Stimulated activated CD8-positive, alpha-beta memory T cell treated with anti-CD3 and anti-CD28 coated beads, Interleukin-15, amount 100 ng/mL, for 1 hour (primary cell): ENCODE measurements at places on chromosomes 1 and 21.
A peak's percentile ranks its signal among the peaks of the same experiment; 100 is the strongest.

DNA sequence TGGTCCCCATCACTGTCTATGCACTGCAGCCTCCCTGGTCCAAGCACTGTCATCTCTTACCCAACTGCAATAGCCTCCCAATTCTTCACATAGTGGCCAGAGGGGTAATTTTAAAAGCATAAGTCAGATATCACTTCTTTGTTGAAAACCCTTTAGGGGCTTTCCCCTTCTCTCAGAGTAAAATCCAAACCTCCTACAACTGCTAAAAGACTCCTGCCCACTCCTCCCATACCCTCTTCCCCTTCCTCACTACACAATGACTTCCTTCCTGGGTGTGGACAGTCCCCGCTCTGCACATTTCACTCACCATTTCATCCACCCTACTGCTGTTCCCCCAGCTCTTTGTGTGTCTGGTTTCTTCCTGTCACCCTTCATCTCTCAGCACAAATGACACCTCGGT, 8.3 kb downstream of the MCOLN2 start:
- no peak for DNase-seq

DNA sequence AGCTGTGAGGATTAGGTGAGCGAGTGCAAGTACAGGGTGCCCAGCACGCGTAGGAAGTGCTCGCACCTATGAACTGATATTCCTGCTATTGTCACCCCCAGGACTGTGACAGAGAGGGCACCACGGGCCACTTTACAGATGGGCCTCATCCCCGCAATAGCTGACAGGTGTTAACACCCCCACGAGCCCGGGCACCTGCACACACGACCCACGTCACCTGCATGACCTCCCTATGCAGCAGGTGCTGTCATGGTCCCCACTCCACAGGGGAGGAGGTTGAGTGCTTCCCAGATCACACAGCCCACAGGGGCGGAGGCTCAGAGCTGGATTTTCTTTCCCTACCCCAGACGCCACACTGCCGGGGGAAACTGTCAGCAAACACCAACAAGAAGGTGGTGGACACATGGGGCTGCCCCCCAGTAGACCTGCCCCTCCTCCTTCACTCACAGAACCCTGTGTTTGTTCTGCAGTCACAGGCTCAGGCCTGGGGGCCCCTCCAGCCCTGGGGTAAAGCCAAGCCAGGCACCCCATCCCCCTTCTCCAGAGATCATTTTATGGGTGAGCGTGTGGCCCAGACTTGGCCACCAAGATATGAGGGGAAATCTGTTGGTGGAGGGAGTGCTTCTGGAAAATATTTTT, 465.5 kb downstream of the MATN1 start:
- DNase-seq, result no peak

DNA sequence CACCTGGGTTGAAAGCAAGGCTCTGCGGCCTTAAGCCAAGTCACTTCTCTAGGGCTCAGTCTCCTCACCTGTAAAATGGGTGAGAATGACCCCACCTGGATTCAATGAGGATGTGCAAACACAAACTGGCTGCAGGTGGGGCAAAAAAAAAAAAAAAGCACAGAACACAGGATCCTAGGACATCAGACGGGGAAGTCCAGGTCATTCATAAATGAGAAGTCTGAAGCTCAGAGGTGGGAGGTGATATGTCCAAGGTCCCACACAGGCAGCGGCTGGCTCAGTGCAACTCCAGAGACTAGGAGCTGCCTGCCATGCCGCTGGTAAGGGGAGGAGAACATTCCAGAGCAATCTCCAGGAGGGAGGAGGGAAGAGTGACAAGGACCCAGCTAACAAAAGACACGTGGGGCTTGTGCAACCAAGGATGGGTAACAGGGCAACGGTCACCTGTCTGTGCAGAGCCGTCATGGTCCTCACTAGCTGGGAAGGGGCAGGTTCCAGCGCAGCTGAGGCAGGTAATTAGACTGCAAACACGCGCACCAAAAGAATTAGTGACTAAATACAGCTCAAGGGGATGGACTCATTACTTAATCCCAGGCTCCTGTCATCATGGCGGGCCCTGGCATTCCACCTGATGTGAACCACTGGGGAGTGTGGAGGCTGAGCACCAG, 19.5 kb downstream of the IFFO2 start:
- DNase-seq, result no peak

DNA sequence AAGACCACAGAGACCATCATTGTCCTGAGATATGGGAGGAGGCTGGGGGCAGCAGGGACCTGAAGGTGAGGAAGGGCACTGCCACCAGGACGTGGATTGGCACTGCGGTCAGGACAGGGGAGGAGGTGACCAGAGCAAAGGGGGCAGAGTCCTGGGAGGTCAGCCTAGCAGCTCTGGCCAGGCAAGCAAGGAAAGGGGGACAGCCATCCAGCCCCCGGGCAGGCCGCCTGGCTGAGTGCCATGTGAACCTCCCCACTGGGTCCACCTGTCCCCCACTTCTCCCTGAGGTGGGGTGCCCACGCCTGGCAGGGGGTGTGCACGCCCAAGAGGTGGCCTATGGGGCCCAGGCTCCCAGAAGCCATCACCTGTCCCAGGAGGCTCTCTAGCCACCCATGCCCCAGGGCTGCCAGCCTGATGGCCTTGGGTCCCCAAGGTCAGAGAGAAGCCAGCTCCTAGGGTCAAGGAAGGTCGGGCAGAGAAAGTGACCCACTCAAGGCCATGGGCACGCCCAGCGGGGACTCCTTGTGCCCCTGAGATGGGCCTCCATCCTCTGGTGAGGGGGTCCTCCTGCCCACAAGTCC, 17.6 kb upstream of the PTTG1IP start:
- DNase-seq, result no peak

DNA sequence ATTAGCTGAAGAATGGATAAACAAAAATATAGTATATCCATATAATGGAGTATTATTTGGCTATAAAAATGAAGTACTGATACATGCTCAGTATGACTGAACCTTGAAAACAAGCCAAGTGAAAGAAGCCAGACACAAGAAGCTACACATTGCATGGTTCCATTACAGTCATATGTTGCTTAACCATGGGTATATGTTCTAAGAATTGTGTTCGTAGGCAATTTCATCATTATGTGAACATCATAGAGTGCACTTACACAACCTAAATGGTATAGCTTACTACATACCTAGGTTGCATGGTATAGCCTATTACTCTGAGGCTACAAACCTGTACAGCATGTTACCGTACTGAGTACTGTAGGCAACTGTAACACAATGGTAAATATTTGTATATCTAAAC, 28.6 kb upstream of the FCAMR start:
- DNase-seq, result no peak

GRCh38 chr1:111990026-111990877, 784 bp upstream of the KCND3 start:
- no peak for DNase-seq

GRCh38 chr1:114100148-114100547, 53.5 kb downstream of the SYT6 start:
- DNase-seq, result no peak

GRCh38 chr1:48245106-48245505, 22.6 kb downstream of the SLC5A9 start:
- no peak for DNase-seq

- no peak for DNase-seq
Measured at GRCh38 chr1:202081992-202082391, 40.7 kb upstream of the GPR37L1 start.

- DNase-seq, result peak; percentile 32
Measured at GRCh38 chr1:53485478-53486394, 26.5 kb downstream of the DMRTB1 start.

GRCh38 chr1:8219530-8219929, 98.4 kb upstream of the SLC45A1 start:
- no peak for DNase-seq

DNA sequence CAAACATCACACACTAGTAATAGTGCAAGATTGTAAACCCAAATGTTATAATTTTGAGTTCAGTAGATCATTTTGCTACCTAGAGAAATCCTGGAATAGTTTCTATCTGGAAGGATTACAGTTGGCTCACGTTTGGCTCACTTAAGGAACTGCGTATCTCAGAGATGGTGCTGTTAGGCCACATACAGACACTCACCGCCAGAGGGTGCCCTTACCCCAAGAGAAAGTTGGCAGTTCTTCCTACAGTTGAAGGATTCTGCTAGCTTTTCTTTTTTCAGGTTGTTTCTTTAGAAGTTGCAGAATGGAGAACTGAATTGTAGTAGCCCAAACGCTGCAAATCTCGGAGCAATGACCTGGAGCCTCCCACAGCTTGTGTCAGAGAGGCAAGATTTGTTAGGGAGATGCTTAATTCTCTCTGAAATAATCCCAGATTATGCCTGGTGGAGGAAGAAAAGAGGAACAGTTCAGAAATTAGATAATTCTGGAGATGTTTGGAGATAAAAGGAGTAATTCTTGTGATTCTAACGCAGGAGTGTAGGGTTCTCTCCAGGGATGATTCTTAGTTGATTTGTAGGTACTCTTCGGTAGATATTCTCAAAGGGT, 87.9 kb upstream of the PAPPA2 start:
- DNase-seq, result peak; percentile 20

- DNase-seq, result no peak
Measured at GRCh38 chr1:93628681-93629080, 53.0 kb downstream of the BCAR3 start.

- no peak for DNase-seq
Measured at GRCh38 chr1:112614460-112615065, 4.4 kb downstream of the ST7L start.

DNA sequence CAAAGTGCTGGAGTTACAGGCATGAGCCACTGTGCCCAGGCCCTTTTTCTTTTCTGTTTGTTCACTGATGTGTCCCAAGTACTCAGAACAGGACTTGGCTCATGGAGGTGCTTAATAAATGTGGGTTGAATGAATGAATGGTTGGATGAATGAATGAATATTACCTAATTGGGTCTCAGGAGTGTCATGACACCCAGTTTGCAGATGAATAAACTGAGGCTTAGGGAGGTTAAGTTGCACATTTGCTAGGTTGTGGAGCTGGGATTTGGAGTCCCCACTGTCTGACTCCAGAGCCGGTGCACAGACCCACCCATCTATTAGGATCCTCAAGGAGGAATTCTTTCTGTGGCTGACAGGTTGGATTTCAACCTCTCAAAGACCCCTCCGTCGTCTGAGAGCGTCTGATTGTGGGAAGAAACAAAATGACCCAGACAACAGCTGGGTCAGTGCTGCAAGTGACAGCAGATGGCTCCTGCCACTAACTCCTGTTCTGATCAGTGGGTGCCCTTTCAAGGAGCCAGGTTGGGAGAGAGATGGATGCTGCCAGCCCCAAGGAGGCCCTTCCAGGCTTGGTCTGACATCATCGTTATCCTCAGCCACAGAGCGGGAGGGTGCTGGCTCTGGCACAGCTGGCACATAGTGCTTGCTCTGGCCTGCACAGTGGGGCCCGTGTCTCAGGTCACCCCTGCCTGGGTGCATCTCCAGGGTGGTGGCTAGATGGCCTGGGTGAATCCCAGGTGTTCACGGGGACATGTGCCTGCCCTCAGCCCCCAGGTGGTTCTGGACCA, 24.2 kb downstream of the ARHGEF10L start:
- DNase-seq, result no peak

- no peak for DNase-seq
Measured at GRCh38 chr1:94303005-94303404, 65.6 kb upstream of the ARHGAP29 start.

DNA sequence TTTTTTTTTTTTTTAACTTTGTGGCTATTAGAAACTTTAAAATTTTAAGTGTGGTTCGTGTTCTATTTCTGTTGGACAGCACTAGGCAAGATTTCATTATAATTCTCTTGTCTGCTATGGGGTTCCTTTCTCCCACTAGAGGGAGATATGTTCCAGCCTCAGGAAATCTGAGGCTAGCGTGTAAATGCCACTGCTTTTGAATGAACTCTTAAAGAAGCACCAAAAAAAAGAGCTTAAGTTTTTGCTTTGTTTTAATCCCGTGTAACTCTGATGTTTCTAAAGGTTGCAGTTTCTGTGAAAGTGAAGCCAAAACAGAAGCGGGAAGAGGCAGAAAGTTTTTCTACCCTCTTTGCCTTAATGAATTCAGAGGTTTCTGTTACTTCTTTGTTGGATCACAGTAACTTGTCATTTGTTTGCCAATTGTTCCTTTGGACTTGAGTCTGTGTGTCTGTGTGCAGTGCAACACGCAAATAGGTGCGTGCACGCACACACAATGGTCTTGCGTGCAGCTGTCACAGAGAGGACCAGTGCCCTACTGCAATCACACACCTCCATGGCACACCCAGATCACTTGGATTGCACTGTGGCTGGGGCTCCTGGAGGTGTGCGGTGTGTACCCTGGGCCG, 32.3 kb downstream of the HHAT start:
- no peak for DNase-seq
